ENCODE measurements at places on chromosomes 12 and 14. TPM values are rescaled to one million over a fixed set of nuclear protein-coding genes. Genes with fewer than 3 reads are reported as not detected.

Gene SYNE2
- total RNA-seq: 95.2 TPM

Gene MIP
- total RNA-seq: not detected

Gene ST8SIA1
- total RNA-seq: 10.1 TPM

Gene SPPL3
- 23.2 TPM for total RNA-seq

Gene ITPR2
- total RNA-seq: 4.8 TPM

Gene MUCL1
- total RNA-seq: not detected

Gene PTHLH
- total RNA-seq: not detected

Gene FGD4
- total RNA-seq: 3.8 TPM

Gene SPTB
- 9.2 TPM for total RNA-seq

Gene P2RX2
- total RNA-seq: not detected

Gene AREL1
- 14.9 TPM for total RNA-seq

Gene MDM1
- 13.9 TPM for total RNA-seq

Gene ADAM20
- 0.04 TPM for total RNA-seq

Gene FAIM2
- 0.06 TPM for total RNA-seq

Gene BMP4
- 13.6 TPM for total RNA-seq

Gene KRT75
- total RNA-seq: not detected

Gene POTEM
- total RNA-seq: not detected

Gene TUNAR
- total RNA-seq: 1.3 TPM

Gene NINJ2
- total RNA-seq: not detected

Gene ACSS3
- total RNA-seq: 19.4 TPM

Gene LIN52
- total RNA-seq: 7.0 TPM

Gene GPRC5A
- total RNA-seq: 1.5 TPM

Gene DLK1
- 28.8 TPM for total RNA-seq

Gene ETFBKMT
- 1.9 TPM for total RNA-seq

Gene SLC7A7
- 1.3 TPM for total RNA-seq

Gene KRT79
- total RNA-seq: not detected

Gene KCNJ8
- 9.7 TPM for total RNA-seq

Gene SLC39A5
- total RNA-seq: 0.67 TPM

Gene DNAH10
- 0.77 TPM for total RNA-seq

Gene LAG3
- total RNA-seq: not detected

Gene ASB2
- total RNA-seq: 208 TPM
